ENCODE measurements at places on chromosomes 4 and X. TPM values are rescaled to one million over a fixed set of nuclear protein-coding genes. Genes with fewer than 3 reads are reported as not detected.

The CSN1S1 gene
- not detected for total RNA-seq

The TRPC5OS gene
- total RNA-seq = not detected

The CYP4V2 gene
- 9.7 TPM for total RNA-seq

DNA sequence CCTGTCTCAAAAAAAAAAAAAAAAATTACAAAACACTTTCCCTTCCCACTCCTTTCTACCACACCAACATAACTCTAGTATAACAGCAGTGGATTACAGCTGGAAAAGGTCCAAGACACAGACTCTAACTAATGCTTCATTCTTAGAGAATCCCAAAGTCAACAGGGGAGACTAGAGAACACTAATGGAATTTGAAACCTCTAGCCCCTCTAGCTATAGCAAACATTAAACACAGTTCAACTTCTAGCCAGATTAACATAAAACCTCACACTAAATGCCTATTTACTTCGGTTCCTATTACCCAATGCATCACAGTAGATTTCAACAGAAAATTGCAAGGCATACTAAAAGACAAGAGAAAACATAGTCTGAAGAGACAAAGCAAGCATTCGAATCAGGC lies 10.5 kb upstream of the DHX15 start:
- H3K4me3 ChIP-seq = no peak overlapping the region
- H3K27ac ChIP-seq = no peak overlapping the region
- no peaks in the 10 kb centered on the region for H3K27me3 ChIP-seq

- no peaks in the 10 kb centered on the region for H3K36me3 ChIP-seq
- no peak overlapping the region for H3K27ac ChIP-seq
- H3K4me3 ChIP-seq = no peak overlapping the region
- DNase-seq = no peak
These were observed 139.0 kb upstream of the JADE1 start for GRCh38 chr4:128670513-128670912.

DNA sequence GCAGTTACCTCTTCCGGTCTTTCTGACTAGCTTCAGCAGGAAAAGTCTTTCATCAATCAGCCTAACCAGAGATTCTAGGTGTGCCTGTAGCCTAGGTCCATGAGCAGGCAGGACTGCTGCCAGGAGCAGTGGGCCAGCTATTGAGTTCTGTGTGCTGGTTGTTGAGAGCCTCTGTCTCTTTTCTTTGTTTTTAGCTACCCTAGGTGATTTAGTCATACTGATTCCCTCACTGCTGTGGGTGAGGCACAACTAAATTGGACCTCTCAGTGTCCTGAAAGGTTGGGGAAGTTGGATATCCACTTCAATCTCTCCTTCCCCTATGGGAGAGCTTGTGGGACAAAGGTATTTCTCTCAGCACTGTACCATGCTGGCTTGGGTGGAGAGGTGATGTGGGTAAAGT lies 354.9 kb downstream of the GPAT3 start:
- no peak overlapping the region for H3K27ac ChIP-seq
- H3K36me3 ChIP-seq = no peaks in the 10 kb centered on the region
- H3K27me3 ChIP-seq = no peaks in the 10 kb centered on the region
- DNase-seq = no peak

DNA sequence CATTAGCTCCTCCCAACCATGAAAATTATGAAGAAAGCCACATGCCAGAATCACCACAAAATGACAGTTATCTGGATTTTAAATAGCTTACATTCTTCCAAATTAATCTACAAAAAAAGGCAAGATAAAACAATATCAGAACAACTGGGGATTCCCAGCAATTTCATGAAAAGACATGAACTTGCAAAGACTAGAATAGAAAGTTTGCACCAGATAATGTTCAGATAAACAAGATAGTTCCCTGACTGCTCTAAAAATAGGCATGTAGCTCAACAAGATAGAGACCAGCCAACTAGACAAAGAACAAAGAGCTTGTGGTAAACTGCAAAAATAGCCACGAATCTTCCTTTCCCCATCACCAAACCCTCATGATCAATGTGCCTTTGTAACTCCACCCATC lies 30.3 kb upstream of the DDX53 start:
- no peaks in the 10 kb centered on the region for H3K4me1 ChIP-seq
- peak overlapping the region; percentile 15 for H3K27ac ChIP-seq

DNA sequence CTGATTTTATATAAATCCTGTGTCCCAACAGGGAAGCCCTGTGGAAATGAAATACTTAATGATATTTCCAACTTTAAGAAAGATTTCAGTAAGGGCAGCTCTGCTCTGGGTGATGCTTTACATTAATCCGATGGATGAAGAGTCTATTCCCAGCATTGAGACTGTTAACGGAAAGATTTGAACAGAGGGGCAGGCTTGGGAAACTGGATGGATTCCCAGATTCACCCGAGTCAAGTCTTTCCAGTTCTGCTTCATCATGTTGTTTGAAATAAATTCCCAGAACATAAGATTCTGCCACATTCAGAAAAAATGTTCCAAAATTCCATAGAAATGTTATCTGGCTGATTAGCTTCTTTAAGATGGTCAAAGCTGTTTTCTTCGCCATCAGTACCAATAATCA lies 246.0 kb downstream of the FBXW7 start:
- no peak overlapping the region for H3K4me3 ChIP-seq
- no peak for DNase-seq
- no peaks in the 10 kb centered on the region for H3K27me3 ChIP-seq
- no peak overlapping the region for H3K27ac ChIP-seq
- no peaks in the 10 kb centered on the region for H3K4me1 ChIP-seq

- H3K4me3 ChIP-seq = no peak overlapping the region
- DNase-seq = no peak
- no peaks in the 10 kb centered on the region for H3K36me3 ChIP-seq
- no peaks in the 10 kb centered on the region for H3K4me1 ChIP-seq
- no peak overlapping the region for H3K27ac ChIP-seq
- H3K27me3 ChIP-seq = no peaks in the 10 kb centered on the region
These were observed 1054.2 kb downstream of the ARAP2 start for GRCh38 chr4:35189988-35190613.

DNA sequence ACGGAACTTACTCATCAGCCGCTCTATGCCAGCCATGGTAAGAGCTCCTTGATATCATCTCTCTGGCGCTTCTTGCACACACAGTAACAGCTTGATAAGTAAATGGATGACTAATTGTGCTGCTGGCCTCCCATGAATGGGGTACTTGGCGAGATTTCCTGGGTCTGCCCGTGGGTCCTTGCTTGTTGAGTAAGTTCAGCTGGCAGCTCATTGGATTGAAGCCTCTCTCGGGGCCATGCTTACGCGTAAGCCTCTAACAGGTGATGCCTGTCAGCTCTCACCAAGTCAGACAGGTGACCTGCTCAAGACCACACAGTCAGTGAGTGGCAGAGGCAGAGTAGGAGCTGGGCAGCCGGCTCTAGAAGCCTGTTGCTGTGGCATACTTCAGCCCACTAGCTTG lies 7.7 kb downstream of the NSG1 start:
- H3K36me3 ChIP-seq = no peaks in the 10 kb centered on the region
- no peak overlapping the region for H3K4me3 ChIP-seq
- H3K27me3 ChIP-seq = no peaks in the 10 kb centered on the region
- no peak overlapping the region for H3K27ac ChIP-seq

DNA sequence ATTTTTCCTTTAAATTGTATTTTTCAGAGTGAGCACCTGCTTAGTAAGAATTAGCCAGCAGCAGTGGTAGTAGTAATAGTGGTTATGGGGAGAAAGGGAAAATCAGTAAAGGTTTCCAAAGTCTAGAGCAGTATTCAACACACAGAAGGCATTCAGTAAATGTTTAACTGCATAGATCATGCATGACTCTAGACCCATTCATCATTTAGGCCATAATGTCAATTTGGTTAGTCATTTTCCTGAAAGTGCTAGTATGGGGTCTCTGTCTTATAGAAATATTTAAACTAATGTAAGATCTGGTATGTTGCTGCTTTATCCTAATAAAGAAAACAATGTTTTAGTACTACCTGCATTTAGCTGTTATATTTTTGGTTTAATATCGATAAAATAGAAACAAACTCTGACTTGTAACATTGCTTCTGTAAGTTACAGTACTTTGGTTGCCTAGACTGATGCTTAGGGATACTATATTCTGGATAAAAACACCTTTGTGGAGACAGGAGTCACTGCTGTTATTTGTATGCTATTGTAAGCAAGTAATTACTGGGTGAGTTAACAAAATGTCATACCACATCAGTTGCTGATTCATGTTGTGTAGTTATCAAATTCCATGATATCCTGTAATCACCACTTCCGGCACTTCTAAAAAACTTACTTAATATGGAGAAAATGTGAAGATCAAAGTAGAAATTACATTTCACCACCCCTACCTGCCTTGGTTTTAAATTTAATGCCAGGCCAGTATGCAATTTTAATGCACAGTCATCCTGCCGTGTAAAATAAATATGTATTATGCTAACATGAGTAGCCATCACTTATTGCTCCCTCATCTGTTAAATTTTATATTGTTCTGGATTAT lies 115.8 kb upstream of the BMPR1B start:
- no peak overlapping the region for H3K27ac ChIP-seq
- no peaks in the 10 kb centered on the region for H3K4me1 ChIP-seq
- no peak for DNase-seq
- no peaks in the 10 kb centered on the region for H3K27me3 ChIP-seq
- no peaks in the 10 kb centered on the region for H3K36me3 ChIP-seq

GRCh38 chr4:113410686-113411085 lies 350.9 kb downstream of the CAMK2D start:
- no peaks in the 10 kb centered on the region for H3K27me3 ChIP-seq
- no peak for DNase-seq
- no peaks in the 10 kb centered on the region for H3K36me3 ChIP-seq
- H3K27ac ChIP-seq = no peak overlapping the region
- no peaks in the 10 kb centered on the region for H3K4me1 ChIP-seq
- H3K4me3 ChIP-seq = no peak overlapping the region

DNA sequence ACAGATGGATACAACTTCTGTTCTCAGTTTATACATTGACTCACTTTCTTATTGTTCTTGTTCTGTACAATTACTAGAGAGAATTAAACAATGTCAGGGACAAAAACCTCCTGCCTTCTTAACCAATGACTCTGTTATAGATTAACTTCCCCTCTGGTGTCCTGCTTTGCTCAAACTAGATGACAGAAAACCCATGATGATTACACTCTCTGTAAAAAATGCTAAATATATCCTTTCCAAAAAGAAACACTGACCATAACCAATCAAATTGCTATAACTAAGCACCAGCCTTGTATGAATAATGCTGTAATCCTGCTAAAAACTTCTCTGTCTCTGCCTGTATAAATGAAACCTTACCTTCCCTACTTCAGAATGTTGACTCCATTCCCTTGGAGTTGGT lies 29.8 kb upstream of the IL13RA2 start:
- no peaks in the 10 kb centered on the region for H3K36me3 ChIP-seq
- H3K27me3 ChIP-seq = no peaks in the 10 kb centered on the region
- no peak overlapping the region for H3K4me3 ChIP-seq
- no peaks in the 10 kb centered on the region for H3K4me1 ChIP-seq

- no peak for DNase-seq
- peak overlapping the region; percentile 52 for H3K27ac ChIP-seq
- H3K27me3 ChIP-seq = no peaks in the 10 kb centered on the region
- H3K4me3 ChIP-seq = no peak overlapping the region
- no peaks in the 10 kb centered on the region for H3K4me1 ChIP-seq
These were observed 171.8 kb upstream of the TBL1X start for GRCh38 chrX:9293051-9293496.

DNA sequence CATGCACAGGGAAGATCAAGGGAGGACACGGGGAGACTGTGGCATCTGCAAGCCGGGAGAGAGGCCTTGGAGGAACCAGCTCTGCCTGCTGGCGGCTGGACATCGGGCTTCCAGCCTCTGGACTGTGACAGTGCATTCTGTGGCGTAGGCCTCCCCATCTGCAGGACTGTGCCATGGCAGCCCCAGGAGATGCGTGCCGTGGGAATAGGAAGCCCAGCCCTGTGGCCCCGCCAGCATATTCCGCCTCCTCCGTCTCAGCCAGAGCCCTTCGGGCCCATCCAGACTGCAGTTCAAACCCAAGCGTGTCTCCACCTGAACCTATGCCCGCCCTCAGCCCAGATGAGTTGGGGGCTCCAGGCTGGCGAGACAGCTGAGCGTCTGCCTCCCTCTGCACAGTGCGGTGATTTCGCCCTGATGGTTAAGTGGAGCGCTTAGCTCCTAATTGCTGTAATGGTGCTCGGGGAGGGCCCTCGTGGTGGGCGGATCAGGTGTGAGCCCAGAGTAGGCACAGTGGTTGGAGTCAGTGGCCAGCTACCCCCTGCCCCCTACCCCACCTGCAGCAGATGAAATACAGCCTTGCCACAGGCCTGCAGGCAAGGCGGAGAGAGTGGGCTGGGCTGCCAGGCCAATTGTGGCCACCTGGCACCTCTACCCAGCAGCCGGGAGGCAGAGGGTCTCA lies 133.9 kb downstream of the HMX1 start:
- H3K36me3 ChIP-seq = no peaks in the 10 kb centered on the region
- no peak overlapping the region for H3K4me3 ChIP-seq
- H3K27me3 ChIP-seq = no peaks in the 10 kb centered on the region
- H3K4me1 ChIP-seq = no peaks in the 10 kb centered on the region
- H3K27ac ChIP-seq = no peak overlapping the region
- DNase-seq = no peak

DNA sequence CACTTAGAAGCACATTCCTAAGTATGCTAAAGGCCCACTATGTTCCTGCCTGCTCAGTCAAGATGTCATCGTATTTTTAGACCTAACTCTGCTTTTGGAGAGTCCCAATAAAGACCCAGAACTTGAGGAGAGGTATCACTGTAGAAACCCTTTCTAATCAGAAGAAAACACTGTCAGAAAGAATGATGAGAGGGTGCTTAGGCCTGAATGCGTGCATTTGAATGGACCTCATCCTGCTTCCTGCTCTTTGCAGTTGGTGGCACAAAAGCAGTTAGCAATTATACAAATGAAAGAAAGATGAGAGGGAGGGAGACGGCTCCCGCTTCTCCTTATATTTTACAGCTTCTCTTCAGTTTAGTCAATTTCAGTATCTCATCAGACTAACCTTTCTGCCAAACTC lies 987.2 kb downstream of the CCSER1 start:
- no peaks in the 10 kb centered on the region for H3K36me3 ChIP-seq
- no peak for DNase-seq
- no peaks in the 10 kb centered on the region for H3K4me1 ChIP-seq
- no peak overlapping the region for H3K27ac ChIP-seq
- no peaks in the 10 kb centered on the region for H3K27me3 ChIP-seq
